ENCODE measurements at places on chromosomes 16 and 17. TPM values are rescaled to one million over a fixed set of nuclear protein-coding genes. Genes with fewer than 3 reads are reported as not detected.

The ADAP2 gene
- total RNA-seq, result 1.5 TPM

The CSH1 gene
- not detected for total RNA-seq

The DHRS7C gene
- not detected for total RNA-seq

The COIL gene
- total RNA-seq, result 16.6 TPM

The TEKT3 gene
- not detected for total RNA-seq

The NHLRC4 gene
- total RNA-seq, result 1.4 TPM

The SLC12A3 gene
- total RNA-seq, result not detected

The CCL8 gene
- total RNA-seq, result not detected

The CES4A gene
- 38.8 TPM for total RNA-seq

The CRHR1 gene
- not detected for total RNA-seq

GRCh38 chr16:81698310-81698641, 80.8 kb upstream of the PLCG2 start:
- H3K36me3 ChIP-seq, result peaks cover under 1% of the 10 kb centered on the region
- H3K4me3 ChIP-seq, result no peak overlapping the region
- H3K4me1 ChIP-seq, result peaks cover 12% of the 10 kb centered on the region
- no peak overlapping the region for H3K27ac ChIP-seq
- DNase-seq, result no peak

- peaks cover 10% of the 10 kb centered on the region for H3K36me3 ChIP-seq
- H3K4me3 ChIP-seq, result no peak overlapping the region
- H3K4me1 ChIP-seq, result peaks cover 32% of the 10 kb centered on the region
- DNase-seq, result no peak
Observed at GRCh38 chr16:8908810-8909468, 26.8 kb downstream of the LITAFD start.

DNA sequence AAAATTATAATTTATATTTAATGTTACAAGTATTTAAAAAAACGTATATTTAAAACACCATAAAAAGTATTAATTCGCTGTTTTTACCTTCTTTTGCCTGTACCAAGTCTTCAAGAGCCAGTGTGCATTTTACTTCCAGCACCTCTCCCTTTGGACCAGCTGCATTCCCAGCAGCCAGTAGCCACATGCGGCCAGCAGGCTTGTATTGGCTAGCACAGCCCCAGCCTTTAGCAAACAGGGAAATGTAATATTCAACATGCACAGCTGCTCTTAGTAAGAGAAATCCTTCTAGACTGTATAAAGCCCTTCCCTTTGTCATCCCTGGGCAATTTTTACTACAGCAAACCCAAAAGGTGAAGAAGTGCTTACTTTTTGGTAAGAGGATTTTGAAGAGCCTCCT, 6.6 kb downstream of the DHODH start:
- H3K4me1 ChIP-seq, result peaks cover 22% of the 10 kb centered on the region
- H3K36me3 ChIP-seq, result peaks cover 2% of the 10 kb centered on the region
- no peak overlapping the region for H3K27ac ChIP-seq
- H3K4me3 ChIP-seq, result no peak overlapping the region

DNA sequence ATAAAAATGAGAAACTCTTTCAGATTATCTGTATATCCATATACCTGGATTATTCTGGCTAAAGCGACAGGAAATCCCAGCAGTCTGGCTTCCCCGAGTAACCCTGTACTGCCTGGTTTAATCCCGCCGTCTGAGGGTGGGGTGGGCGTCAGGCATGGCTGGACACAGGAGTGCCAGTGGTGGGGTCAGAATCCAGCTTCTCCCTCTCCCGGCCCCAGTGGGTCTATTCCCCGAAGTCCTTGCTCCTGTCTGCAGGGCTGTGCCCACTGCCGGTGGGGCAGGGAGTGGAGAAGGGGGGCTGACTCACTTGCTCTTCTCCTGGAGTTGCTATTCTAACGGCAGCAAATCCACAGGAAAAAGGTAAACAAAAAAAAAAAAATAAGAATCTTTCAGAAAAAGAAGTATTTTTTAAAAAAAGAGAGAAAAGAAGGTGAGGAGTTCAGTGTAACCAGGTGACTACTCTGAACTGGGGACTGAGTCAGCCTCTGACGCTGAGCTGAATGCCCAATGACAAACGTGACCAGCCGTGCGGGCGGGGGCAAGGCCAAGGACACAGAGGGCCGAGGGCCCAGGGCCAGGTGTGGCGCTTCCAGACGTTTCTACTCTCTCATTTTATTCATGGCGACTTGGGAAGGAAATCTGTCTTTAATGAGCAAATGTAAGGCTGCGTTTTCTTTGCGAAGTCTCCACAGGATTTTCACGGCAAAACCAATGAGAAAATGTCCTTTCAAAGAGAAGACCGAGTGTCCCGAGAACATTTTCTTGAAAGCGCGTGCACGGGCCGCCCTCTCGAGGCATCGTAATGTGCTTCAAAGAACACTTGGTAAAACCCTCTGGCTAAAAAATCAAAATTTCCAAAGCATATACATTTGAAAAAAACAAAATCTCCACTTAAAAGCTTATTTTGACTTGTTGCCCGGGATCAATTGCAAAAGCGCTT, 20.2 kb downstream of the FOXF1 start:
- H3K4me1 ChIP-seq, result no peaks in the 10 kb centered on the region
- peaks cover 6% of the 10 kb centered on the region for H3K36me3 ChIP-seq
- no peak for DNase-seq
- no peaks in the 10 kb centered on the region for H3K27me3 ChIP-seq

- DNase-seq, result no peak
- no peaks in the 10 kb centered on the region for H3K36me3 ChIP-seq
- H3K4me1 ChIP-seq, result no peaks in the 10 kb centered on the region
Observed at GRCh38 chr16:91484-91883, 13.5 kb downstream of the MPG start.

DNA sequence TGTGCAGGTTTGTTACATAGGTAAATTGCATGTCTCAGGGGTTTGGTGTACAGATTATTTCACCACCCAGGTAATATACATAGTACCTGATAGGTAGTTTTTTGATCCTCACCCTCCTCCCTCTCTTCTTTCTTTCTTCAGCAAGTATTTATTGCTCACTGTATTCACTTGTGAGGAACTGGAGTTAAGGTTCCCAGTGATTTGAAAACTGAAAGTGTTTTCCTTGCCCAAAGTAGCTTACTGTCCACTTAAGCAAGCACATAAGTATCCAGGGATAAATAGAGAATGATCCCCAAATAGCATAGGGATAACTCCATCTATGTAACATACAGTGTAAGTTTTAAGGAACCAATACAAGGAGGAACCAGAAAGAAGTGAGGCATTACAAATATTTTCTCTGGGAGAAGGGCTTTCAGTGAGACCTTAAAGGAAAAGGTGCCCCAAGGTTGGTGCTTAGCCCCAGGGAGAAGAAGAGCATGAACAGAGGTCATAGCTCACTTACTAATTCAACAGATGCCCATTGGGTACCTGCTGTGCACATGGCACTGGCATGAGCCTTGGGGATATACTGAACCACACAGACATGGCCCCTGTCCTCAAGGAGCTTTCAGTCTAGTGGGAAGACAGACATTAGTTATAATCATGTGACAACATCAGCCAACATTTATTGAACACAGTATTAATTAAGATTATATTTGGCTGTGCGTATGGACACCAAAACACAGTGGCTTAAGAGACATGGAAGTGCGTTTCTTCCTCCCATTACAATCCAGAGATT, 17.0 kb downstream of the MYL4 start:
- DNase-seq, result no peak
- H3K4me1 ChIP-seq, result peaks cover 18% of the 10 kb centered on the region
- peaks cover 18% of the 10 kb centered on the region for H3K27me3 ChIP-seq
- H3K36me3 ChIP-seq, result no peaks in the 10 kb centered on the region
